ENCODE measurements at places on chromosomes 2 and 18.

GRCh38 chr2:152189622-152190495 lies 14.3 kb upstream of the STAM2 start:
- no peaks in the 10 kb centered on the region for H3K4me1 ChIP-seq
- no peaks in the 10 kb centered on the region for H3K27me3 ChIP-seq
- peak; percentile 60 for DNase-seq

- no peak overlapping the region for H3K27ac ChIP-seq
- no peaks in the 10 kb centered on the region for H3K27me3 ChIP-seq
- H3K4me3 ChIP-seq: peak overlapping the region; percentile 95
- peak; percentile 49 for DNase-seq
- H3K4me1 ChIP-seq: no peaks in the 10 kb centered on the region
Observed at GRCh38 chr18:31943878-31944816, 1.2 kb upstream of the TRAPPC8 start.

DNA sequence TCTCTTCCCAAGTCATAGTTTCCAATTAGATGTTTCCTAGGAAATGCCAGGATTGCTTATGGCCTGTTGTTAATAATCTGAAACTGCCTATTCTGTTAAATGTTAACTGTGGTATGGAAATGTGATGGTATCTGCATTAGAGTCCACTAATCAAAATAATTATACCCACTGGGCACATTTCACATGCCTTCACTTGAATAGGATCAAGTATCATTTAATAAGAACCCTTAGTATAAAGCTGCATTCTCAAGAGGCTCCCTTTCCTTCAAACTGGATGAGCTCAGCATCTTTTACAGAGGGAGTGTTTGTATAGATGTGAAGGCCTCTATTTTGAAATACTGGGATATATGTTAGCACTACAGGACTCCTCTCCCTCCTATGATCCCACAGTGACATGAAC lies 477.2 kb upstream of the VRK2 start:
- no peaks in the 10 kb centered on the region for H3K36me3 ChIP-seq
- no peak overlapping the region for H3K4me3 ChIP-seq
- no peak for DNase-seq
- no peaks in the 10 kb centered on the region for H3K27me3 ChIP-seq

GRCh38 chr2:239312081-239312511 lies 88.7 kb downstream of the HDAC4 start:
- peak; percentile 20 for DNase-seq
- H3K27ac ChIP-seq: no peak overlapping the region
- no peaks in the 10 kb centered on the region for H3K36me3 ChIP-seq
- H3K27me3 ChIP-seq: no peaks in the 10 kb centered on the region
- no peak overlapping the region for H3K4me3 ChIP-seq
- H3K4me1 ChIP-seq: peaks cover 7% of the 10 kb centered on the region

GRCh38 chr2:216837740-216838139 lies 22.1 kb downstream of the TNP1 start:
- no peak overlapping the region for H3K27ac ChIP-seq
- H3K36me3 ChIP-seq: no peaks in the 10 kb centered on the region
- no peaks in the 10 kb centered on the region for H3K27me3 ChIP-seq
- H3K4me3 ChIP-seq: no peak overlapping the region
- no peak for DNase-seq

GRCh38 chr18:10128921-10129501 lies 215.2 kb downstream of the VAPA start:
- no peak overlapping the region for H3K4me3 ChIP-seq
- no peaks in the 10 kb centered on the region for H3K36me3 ChIP-seq
- DNase-seq: no peak

GRCh38 chr2:60414495-60415138 lies 138.8 kb downstream of the BCL11A start:
- peaks cover 17% of the 10 kb centered on the region for H3K4me1 ChIP-seq
- H3K27ac ChIP-seq: no peak overlapping the region
- H3K36me3 ChIP-seq: no peaks in the 10 kb centered on the region
- H3K4me3 ChIP-seq: peak overlapping the region; percentile 30
- no peak for DNase-seq
- peaks cover 9% of the 10 kb centered on the region for H3K27me3 ChIP-seq

DNA sequence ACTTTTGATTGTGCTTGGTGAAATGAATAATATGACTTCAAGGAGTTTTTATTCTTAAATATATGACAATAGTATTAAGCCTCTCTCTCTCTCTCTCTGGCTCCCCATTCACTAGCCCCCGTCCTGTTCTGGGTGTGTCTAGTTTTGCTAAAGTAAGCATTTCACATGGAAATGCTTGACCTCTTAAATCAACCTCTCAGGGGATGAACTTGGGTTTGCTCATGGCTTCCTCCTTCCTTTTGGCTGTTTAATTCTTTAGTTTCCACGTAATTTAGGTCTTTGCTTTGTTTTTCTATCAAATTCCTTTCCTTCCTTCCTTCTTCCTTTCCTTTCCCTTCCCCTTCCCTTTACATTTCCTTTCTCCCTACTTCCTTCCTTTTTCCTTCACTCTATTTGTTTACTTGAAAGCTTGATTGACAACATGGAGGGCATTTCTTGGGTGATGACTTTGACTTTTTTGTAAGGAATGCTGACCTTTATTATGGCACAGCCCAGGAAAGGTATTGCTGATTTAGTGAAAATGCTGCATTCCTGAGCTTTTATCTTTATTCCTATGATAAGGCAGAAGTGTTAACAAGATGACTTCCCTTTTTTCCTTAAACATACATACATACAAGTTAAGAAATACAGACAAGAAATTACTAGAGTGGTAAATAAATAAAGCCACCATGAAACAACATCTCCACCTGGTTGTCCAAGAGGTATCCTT lies 3.6 kb downstream of the DPP4 start:
- DNase-seq: no peak
- H3K4me1 ChIP-seq: peaks cover 7% of the 10 kb centered on the region
- no peaks in the 10 kb centered on the region for H3K36me3 ChIP-seq
- H3K27me3 ChIP-seq: peaks cover 35% of the 10 kb centered on the region
- no peak overlapping the region for H3K4me3 ChIP-seq

DNA sequence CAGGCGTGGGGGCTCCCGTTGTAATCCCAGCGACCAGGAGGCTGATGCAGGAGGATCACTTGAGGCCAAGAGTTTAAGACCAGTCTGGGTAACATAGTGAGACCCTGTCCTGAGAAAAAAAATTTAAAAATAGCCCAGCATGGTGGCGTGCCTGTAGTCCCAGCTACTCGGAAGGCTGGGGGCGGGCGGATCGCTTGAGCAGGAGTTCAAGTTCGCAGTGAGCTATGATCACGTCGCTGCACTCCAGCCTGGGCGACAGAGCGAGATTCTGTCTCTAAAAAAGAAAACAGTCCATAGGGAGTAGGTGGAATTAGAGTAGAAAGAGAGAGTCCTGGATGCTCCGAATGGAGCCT lies 325 bp upstream of the TTLL4 start:
- no peaks in the 10 kb centered on the region for H3K27me3 ChIP-seq
- peak overlapping the region; percentile 94 for H3K4me3 ChIP-seq
- no peak overlapping the region for H3K27ac ChIP-seq
- peaks cover 11% of the 10 kb centered on the region for H3K36me3 ChIP-seq

DNA sequence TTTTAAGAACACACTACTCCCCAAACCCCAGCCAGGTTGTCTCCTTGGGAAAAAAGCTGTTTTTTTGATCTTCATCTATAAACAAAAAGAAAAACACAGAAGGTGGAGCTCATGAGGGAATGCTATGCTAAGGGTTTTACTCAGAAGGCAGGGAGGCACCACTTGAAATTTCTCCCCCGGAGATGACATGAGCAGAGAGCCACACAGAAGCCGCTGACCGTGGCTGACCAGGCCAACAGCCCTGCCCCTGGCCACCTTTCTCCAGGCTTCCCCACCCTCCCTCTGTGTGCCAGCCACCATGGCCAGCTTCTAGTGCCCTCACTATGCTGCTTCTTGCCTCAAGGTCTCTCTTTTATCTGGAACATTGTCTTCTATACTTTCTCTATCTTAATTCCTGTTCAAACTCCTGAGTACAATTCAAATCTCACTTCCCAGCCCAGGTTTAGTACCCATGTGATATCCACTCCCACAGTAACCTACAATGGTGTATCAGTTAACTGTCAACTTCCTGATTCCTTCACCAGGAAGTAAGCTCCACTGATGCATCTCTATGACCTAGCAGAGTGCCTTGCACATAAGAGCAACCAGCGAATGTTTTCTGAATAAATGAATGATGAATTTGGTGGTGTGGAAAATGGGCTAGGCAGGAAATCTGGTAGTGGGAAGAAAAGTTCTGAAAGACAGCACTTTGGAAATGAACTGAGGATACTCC lies 15.3 kb downstream of the LAPTM4A start:
- peaks cover 95% of the 10 kb centered on the region for H3K36me3 ChIP-seq
- H3K4me1 ChIP-seq: peaks cover 13% of the 10 kb centered on the region
- H3K27me3 ChIP-seq: no peaks in the 10 kb centered on the region
- no peak overlapping the region for H3K4me3 ChIP-seq
- no peak overlapping the region for H3K27ac ChIP-seq
- DNase-seq: no peak

DNA sequence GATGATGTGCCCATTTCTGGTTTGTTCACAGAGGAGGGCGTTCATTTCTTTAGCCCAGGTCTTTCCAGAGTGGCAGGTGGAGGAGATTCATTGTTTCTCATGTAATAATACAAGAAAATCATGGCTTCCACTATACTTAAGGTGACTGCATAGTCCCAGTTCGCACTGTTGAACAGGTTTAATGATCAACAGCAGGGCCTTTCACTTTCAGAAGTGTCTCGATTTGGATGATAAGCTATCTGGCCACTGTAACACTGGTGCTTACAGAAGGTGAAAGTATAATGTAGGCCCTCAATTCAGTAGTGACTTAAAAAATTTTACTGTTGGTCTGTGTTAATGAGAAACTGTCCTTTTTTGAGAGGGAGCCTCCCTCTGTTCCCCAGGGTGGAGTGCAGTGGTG lies 1.4 kb downstream of the RMC1 start:
- no peaks in the 10 kb centered on the region for H3K4me1 ChIP-seq
- H3K4me3 ChIP-seq: peak overlapping the region; percentile 82
- H3K27me3 ChIP-seq: peaks cover 16% of the 10 kb centered on the region
- DNase-seq: no peak
- no peak overlapping the region for H3K27ac ChIP-seq
- peaks cover 4% of the 10 kb centered on the region for H3K36me3 ChIP-seq

DNA sequence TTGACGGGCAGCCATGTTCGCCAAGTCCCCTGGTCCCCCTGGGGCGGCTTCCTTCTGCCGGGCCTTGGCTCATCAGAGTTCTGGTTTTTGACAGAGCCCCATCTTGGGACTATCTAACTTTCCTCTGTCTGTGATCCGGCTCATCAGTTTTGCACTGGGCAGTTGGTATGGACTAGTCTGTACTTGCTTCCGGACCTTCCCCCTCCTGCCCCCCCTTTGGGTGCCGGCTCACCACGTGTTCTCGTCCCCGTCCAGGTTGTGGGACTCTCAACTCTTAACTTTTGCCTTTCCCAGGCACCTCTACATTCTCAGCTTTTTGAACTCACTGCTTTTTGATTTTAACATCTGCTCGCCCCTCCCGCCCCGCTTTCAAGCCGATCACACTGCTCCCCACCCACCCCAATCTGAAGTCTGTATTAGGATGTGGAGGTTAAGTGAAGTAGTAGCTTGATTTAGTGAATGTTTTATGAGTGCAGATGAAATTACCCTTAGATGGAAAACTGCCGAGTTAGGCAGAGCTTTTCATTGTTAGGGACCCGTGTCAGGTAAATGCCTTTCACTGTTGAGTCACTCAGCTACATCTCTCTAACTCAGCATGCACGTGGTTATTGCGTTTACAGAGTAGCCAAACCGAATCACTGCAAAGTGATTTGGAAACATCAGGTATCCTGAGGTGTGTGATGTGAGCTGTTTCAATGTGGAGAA lies 874 bp downstream of the WDR43 start:
- peak; percentile 69 for DNase-seq
- peaks cover 2% of the 10 kb centered on the region for H3K4me1 ChIP-seq
- peak overlapping the region; percentile 82 for H3K27ac ChIP-seq
- peak overlapping the region; percentile 97 for H3K4me3 ChIP-seq

DNA sequence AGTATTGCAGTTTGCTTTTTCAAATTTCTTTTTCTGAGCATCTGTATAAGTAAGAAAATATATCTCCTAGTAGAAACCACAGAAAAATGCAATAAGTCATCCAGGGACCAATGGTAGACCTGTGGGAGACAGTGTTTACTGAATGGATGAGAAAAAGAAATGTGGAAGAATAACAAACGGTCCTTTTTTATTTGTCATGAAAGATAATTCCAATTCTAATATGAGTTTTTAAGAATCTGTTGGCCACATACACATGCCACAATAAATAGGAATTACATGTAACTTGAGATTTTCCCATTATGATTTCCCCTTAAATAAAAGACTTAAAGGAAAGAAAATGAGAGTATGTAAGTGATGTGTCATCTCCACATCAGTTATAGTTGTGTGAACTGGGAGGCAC lies 107.7 kb upstream of the RAB27B start:
- H3K27me3 ChIP-seq: no peaks in the 10 kb centered on the region
- H3K27ac ChIP-seq: no peak overlapping the region
- no peaks in the 10 kb centered on the region for H3K36me3 ChIP-seq
- no peaks in the 10 kb centered on the region for H3K4me1 ChIP-seq

DNA sequence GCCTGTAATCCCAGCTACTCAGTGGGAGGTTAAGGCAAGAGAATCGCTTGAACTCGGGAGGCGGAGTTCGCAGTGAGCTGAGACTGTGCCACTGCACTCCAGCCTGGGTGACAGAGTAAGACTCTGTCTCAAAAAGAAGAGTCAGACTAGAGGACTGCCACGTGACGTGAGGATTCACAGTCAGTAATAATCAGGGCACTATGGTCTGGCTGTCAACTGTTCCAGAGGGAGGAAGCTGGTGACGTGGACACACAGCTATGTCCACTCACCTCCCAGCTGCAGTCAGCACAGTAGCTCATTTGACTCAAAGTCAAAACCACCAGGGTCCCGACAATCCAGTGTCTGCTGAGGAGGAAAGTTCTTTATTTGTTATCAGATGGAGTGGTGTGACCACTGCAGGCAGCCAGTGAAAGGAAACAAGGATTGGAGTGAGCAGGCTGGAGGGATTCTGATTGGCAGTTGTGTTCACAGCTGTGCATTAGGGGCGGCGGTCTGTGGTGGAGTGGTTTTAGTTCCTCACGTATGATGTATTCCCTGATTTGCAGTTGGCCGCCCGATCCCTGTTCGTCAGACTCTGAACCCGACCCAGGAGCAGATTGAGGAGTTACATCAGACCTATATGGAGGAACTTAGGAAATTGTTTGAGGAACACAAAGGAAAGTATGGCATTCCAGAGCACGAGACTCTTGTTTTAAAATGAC lies 37.9 kb downstream of the MOGAT1 start:
- peaks cover 4% of the 10 kb centered on the region for H3K4me1 ChIP-seq
- peak; percentile 69 for DNase-seq
- peak overlapping the region; percentile 67 for H3K27ac ChIP-seq
- H3K36me3 ChIP-seq: no peaks in the 10 kb centered on the region
- no peak overlapping the region for H3K4me3 ChIP-seq
- peaks cover 18% of the 10 kb centered on the region for H3K27me3 ChIP-seq

GRCh38 chr2:18467749-18468360 lies 92.6 kb downstream of the RDH14 start:
- H3K36me3 ChIP-seq: no peaks in the 10 kb centered on the region
- no peaks in the 10 kb centered on the region for H3K27me3 ChIP-seq
- no peak overlapping the region for H3K4me3 ChIP-seq
- no peak for DNase-seq
- H3K4me1 ChIP-seq: no peaks in the 10 kb centered on the region

GRCh38 chr2:55391155-55391554 lies 28.5 kb downstream of the CCDC88A start:
- no peak overlapping the region for H3K4me3 ChIP-seq
- no peaks in the 10 kb centered on the region for H3K4me1 ChIP-seq
- no peak for DNase-seq
- no peaks in the 10 kb centered on the region for H3K36me3 ChIP-seq
- no peaks in the 10 kb centered on the region for H3K27me3 ChIP-seq
